Right ventricle myocardium superior (tissue), 1 donor: ENCODE measurements at places on chromosomes 16 and 17.
A peak's percentile ranks its signal among the peaks of the same experiment; 100 is the strongest.

DNA sequence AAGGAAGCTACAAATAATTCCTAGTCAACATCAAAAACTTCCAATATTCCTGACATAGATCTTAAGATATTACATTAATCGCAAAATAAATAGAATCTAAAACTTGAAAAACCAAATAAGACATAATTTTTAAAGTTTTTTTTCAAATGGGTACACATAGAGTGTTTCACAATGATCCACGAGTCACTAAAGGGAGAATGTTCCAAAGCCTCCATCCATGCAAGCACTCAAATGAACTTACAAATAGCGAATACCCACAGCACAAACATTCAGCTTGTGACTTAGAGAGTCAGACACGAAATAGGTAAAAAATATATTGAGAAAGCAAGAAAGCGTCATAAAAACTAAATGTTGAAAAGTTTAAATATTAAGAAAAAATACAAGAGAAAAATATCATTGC lies 65.7 kb downstream of the CEP112 start:
- DNase-seq = no peak

DNA sequence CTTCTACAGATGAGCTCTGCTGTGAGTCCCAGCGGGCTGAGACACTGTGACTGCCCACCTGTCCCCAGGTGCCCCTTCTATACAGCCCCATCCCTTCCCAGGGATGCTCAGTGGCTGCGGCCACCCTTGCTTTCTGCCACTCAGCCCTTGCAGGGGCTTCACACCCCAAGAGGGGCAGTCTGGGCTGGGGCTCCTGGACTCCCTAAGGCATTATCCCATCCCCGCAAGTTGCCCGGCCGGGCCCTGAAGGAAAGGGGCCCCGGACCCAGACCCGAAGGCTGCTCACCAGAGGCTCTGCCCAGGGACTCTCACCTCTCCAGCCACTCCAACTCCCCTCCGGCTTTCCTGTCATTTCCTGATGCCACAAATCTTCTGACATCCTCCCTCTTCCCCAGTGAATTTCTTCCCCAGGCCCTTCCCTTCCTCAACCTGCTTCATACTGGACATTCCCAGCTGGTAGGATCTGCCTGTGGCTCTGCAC lies 88.5 kb upstream of the TOB1 start:
- peak; percentile 22 for DNase-seq

DNA sequence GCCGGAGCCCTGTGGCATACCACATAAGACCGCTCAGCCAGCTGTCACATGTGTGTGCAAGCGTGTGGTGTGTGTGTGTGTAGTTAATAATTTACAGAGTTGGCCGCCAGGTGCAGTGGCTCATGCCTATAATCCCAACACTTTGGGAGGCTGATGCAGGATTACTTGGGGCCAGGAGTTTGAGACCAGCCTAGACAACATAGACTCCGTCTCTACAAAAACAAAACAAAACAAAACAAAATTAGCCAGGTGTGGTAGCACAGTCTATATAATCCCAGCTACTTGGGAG lies 20.4 kb downstream of the SOCS1 start:
- no peak for DNase-seq

DNA sequence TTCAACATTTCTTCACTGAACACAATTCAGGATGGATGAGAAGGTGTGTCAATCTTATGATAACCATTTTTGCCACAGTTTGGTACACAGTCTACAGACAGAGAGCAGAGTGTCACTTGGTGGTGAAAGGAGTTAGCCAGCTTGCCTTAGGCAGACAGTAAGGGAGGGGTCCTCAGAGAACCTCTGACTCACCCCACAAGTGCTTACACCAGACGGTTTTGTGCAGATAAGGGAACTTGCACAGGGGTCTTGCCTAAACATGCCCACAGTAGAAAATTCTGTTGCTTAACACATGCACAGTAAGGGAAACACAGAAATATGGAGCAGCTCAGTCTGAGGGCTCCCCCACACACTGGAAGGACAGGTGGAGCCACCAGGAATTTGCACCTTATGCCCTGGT lies 204.5 kb upstream of the CDH8 start:
- no peak for DNase-seq

DNA sequence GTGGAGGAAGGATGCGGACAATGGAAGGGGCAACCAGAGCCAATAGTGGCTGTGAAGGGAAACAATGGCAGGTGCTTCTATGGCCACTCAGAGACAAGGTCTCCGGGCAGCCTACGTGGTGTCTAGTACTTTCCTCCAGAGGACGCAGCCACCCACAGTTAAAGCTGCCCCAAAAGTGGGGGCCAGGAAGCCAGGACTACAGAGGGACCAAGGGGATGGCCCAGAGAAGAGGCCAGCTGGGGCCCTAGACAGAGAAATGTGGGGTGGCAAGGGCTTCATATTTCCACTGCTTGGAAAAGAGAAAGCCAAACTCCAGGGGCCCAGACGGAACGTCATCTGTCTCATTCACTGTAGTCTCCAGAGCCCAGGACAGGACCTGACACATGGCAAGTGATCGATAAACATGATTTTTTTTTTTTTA lies 837 bp upstream of the PER1 start:
- DNase-seq = no peak
